ENCODE measurements at places on chromosomes 2 and 18.

DNA sequence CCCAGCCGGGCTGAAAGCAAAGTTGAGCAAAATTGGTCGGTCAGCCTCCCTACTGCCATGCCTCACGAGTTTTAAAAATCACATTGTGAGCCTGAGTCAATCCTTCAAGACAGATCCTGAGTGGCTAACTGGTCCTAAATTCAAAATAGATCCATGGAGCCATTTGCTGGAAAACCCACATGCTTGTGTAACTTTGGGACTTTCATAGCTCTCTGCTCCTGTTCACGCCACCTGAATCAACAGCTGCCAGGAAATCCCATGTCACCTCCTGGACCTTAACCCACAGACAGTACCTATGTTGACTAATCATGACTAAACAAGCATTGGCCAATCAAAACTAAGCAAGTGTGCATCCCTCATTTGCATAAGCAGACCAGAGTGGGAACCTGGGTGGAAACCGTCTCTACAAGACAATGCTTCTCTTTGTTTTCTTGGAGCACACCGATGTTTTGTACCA is 42.8 kb upstream of the LDLRAD4 start:
- no peak for DNase-seq

GRCh38 chr2:144474017-144474416 is 45.9 kb downstream of the ZEB2 start:
- no peak for DNase-seq

DNA sequence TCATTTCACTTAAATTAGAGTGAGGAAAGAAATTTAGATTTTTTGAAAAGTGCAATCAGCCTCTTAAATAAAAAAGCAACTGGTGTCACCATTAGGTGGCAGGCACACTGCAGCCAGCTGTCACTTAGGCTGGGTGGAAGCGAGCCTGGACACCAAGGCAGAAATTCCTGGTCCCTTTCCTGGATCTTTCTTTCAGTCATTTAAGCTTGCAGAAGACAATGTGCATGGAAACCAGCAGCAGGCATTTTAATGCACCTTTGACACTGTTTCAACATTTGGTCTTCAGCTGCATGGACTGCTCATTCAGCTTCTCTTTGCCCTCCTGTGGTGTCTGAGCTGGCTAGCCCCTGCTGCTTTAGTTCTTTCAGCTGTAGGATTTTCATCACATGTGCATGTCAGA is 61.0 kb downstream of the AQP4 start:
- DNase-seq: no peak

- no peak for DNase-seq
These were observed 1526.0 kb downstream of the LRP1B start for GRCh38 chr2:140604788-140605187.
